ENCODE measurements at places on chromosomes 6 and 20.
A peak's percentile ranks its signal among the peaks of the same experiment; 100 is the strongest.

DNA sequence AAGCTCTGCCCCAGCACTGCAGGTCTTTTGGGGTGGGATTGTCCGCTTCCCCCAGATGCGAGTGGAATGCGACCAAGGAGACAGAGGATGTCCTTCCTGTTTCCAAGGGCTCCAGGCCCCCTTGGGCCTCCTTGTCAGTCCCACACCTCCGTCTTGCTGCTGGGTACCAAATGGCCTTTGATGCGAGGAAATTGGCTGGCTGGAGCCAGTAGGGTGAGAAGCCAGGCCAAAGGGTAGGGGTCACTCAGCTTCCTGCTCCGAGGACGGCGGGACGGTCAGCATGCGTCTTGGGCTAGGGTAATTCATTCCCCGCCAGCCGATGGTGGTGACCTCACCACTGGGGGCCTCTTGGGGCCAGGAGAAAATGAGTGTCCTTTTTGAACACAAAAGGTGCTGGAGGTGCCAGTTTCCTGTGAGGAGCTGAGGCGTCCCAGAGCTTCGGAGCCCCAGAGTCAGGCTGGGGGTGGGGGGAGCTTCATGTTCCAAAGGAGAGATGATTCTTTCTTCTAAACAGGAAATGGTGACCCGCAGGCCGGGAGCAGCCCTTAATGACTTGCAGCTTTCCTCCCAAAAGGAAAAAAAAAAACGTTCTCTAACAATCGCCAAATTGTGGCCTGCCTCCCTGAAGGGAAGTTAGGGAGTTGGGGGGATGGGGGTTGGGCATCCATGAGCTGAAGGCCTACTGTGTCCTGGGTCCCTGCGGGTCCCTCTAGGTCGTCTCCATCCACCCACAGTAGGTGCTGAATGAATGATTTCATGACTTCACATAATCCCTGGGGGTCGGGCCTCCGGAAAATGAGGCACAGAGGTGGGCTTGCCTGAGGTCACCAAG lies 6.7 kb downstream of the SNAI1 start:
- DNase-seq = peak; percentile 73

- no peak for DNase-seq
Measured at GRCh38 chr6:121951918-121952379, 447.5 kb upstream of the HSF2 start.

DNA sequence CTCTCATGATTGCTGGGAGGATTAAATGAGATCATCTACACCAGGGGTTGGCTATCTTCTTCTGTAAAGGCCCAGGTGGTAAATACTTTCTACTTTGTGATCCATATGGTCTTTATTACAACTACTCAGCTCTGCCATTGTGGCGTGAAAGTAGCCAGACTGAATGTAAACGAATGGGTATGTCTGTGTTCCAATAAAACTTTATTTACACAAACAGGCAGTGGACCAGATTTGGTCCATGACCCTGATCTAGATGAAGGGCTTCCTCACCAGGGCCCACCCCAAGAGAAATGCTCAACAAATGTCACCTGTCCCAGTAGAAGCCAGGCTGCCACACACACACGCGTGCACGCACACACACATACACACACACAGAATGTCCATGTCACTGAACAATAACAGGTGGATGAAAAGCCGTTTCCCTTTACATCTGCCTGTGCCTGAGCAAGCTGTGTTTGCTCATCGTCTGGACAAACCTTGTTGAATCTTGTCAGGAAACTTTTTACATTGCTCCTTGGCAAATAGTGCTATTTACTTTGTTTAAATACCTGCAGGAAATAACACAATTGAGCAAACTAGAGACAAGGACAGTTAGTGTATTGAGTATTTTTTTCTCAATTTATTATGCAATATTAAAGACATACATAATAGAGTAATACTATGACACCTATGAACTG lies 114.3 kb downstream of the EYA2 start:
- no peak for DNase-seq

- peak; percentile 90 for DNase-seq
Measured at GRCh38 chr6:31795616-31796298, at the start of gene VARS1. TSS of gene VARS1 (minus strand) at chr6:31795752. CDS start at chr6:31795217, 535 bp downstream.

DNA sequence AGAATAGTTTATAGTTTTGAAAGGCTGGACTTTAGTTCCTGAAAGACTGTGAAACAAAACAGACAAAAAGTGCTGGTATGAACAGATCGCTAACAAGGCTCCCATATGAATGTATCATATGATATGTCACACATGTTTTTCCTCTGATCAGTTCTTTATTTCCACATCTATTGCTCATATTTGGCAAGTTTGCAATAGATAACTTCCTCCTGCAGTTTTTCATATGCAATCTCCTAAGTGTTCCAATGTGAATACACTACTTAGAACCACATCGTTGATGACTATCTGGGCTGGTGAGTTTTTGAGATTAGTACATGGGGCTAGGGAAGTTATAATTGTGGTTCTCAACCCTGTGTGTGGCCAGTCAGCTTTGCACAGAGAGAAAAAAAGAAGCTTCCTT lies 23.1 kb downstream of the CRYBG1 start:
- DNase-seq = no peak

- DNase-seq = no peak
Measured at GRCh38 chr20:56423211-56423610, 11.2 kb downstream of the CASS4 start.

- no peak for DNase-seq
Measured at GRCh38 chr6:15330174-15330944, 84.5 kb downstream of the JARID2 start.

- DNase-seq = peak; percentile 17
Measured at GRCh38 chr6:116764629-116764960, 924 bp downstream of the FAM162B start.
